ENCODE measurements at places on chromosomes 7 and 10.

GRCh38 chr10:124677293-124677699, 66.9 kb downstream of the FAM53B start:
- DNase-seq, result no peak

DNA sequence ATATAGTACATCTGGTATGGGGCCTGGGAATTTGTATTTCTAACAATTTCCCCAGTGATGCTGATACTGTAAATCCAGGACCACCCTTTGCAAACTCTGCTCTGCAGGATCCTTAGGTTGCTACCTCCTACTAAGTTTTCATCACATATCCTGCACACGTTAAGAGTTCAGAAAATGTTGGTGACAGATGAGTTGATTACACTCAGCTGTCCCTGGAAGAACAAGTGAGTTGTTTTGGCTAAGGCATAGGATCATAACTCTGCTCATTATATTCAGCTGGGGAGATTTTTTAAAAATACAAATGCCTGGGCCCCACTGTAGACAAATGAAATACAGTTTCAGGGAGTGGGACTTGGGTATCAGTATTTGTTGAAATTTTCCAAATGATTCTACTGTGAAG, 274.6 kb upstream of the HABP2 start:
- DNase-seq, result no peak

DNA sequence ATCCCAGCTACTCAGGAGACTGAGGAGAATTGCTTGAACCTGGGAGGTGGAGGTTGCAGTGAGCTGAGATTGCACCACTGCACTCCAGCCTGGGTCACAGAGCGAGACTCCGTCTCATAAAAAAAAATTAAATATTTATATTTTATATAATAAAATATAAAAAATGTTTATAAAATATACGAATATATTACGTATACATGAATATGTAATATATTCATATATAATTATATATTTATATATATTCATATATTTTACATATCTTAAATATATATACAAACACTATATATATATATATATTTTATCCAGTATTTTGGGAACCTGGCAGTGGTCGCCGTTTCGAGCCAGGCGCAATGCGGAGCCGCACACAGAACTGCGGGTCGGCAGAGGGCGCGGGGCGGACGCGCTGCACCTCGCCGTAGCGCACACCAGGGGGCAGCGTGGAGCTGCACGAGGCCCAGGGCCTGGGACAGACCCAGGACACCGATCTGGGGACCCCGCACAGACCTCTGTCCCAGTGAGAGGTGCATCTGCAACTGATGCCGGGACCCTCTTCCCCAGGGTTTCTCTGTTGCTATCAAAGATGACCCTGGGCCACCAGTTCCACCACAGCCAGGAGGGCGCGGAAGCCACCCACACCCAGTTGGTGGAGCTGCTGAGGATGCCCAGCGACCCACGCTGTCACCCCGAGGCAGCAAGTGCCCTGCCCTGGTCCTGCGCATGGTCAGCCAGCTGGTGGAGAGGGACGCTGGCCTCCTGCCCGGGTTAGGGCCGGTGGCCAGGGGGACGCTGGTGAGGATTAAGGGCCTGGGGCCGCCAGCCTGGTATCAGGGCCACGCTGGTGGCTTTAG, 22.7 kb downstream of the AP5Z1 start:
- no peak for DNase-seq

- DNase-seq, result peak; percentile 26
These were observed 538 bp downstream of the AHCYL2 start for GRCh38 chr7:129225206-129225930.

DNA sequence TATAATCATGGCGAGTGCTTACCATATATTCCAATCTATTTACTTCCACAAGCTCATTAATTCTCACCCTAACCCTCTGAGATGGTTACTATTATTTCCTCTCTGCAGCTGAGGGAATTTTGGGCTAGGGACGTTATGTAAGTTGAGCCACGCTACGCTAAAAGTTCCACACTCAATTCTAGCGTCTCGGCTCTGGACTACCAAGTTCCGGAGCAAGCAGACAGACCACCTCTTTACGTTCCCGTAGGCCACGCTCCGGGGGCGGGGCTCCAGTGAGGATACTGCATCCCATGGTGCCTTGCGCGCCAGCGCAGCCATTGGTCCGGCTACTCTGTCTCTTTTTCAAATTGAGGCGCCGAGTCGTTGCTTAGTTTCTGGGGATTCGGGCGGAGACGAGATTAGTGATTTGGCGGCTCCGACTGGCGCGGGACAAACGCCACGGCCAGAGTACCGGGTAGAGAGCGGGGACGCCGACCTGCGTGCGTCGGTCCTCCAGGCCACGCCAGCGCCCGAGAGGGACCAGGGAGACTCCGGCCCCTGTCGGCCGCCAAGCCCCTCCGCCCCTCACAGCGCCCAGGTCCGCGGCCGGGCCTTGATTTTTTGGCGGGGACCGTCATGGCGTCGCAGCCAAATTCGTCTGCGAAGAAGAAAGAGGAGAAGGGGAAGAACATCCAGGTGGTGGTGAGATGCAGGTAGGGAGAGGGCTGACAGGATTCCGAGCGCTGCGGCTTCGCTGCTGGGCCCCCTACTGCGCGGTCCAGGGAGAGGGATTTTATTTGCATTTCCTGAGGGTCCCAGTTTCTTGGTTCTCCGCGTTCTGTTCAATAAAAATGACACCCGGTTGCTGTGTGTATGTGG, at the start of gene KIF11:
Gene KIF11 (plus strand): TSS at position 370 of the 858 bp plus-strand sequence. CDS start 246 bp downstream, at position 616.
- DNase-seq, result peak; percentile 91

DNA sequence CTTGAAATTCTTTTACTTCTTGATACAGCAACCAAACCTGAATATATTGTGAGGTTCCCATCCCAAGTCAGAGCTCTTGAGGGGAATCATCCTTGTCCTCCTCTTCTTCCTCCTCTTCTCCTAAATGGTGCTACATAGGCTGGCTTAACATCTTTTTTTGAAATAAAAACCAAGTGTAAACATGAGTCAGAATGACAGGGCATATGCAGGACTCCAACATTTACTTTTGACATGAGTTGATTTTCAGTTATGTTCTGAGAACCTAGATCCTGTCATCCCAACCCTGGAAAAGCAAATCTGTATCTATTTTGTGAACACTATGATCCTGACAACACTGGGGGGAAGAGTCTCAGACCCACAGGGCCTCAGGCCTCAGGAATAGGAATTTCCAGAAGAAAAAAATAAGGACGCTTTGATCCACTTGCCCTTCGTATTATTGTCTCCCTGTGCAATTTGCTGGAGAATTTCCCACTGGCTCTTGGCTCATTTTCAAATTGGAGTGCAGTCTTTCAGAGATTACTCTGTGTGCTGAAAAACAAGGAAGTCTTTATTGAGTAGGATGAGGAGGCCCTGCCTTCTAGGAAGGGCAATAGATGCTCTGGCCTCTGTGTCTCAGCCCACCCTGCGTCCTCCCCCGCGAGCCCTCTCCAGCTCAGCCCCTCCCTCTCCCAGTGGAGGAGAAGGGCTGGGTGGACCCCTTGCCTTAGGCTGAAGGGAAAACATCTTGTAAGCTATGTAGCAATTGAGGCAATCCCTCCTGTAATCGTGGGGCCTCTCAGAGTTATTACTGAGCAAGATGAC, 121.6 kb downstream of the CREB5 start:
- DNase-seq, result no peak

DNA sequence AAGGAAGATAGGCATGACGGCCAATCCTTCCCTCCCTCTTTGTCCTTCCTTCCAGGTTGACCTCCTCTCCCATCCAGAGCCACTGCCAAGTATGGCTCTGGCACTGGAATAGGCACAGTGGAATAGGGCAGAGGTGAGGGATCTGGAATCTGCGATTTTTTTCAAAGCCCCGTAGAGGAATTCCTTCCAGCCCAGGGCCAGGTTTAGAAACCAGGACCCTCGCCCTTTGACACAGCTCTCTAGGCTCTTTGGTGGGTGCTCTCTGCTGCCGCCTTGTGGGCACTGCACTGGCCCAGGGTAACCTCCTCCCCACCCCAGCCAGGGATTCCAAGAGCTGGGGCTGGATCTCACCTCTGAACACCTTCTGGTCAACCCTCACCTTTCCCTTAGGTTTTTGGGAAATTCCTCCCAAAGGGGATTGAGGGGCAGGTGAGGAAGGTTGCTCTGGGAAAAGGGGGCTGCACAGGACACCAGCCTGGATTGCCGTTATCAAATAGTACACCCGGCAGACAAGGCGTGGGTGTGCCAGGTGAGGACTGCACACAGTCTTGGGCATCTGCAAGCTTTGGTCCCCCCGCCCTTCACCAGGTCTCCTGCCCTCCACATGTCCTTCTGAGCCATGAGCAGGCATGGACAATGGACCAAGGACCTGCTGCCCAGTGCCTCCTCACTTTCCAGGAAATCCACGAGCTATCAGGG, 22.8 kb downstream of the C10orf105 start:
- DNase-seq, result peak; percentile 5
